Chondrocyte (in vitro differentiated cells): ENCODE measurements at places on chromosomes 2 and 18. TPM values are rescaled to one million over a fixed set of nuclear protein-coding genes. Genes with fewer than 3 reads are reported as not detected.

- no peaks in the 10 kb centered on the region for H3K36me3 ChIP-seq
- no peak for DNase-seq
- H3K4me1 ChIP-seq = no peaks in the 10 kb centered on the region
- H3K27me3 ChIP-seq = peaks cover 70% of the 10 kb centered on the region
These were observed 35.2 kb downstream of the C1QL2 start for GRCh38 chr2:119123389-119123788.

- peaks cover 6% of the 10 kb centered on the region for H3K4me1 ChIP-seq
- no peak overlapping the region for H3K4me3 ChIP-seq
- peaks cover 4% of the 10 kb centered on the region for H3K27me3 ChIP-seq
These were observed 176.7 kb upstream of the ST6GAL2 start for GRCh38 chr2:107062599-107063220.

GRCh38 chr2:44774826-44775492 is 166.5 kb upstream of the SIX3 start:
- no peak overlapping the region for H3K27ac ChIP-seq
- H3K4me3 ChIP-seq = no peak overlapping the region
- peaks cover 16% of the 10 kb centered on the region for H3K27me3 ChIP-seq

GRCh38 chr2:205975082-205975949 is 110.7 kb downstream of the INO80D start:
- no peak overlapping the region for H3K27ac ChIP-seq
- peaks cover 11% of the 10 kb centered on the region for H3K4me1 ChIP-seq
- no peak overlapping the region for H3K4me3 ChIP-seq
- peaks cover 2% of the 10 kb centered on the region for H3K27me3 ChIP-seq
- DNase-seq = no peak

- no peak for DNase-seq
- H3K4me3 ChIP-seq = no peak overlapping the region
- peaks cover 45% of the 10 kb centered on the region for H3K4me1 ChIP-seq
- H3K36me3 ChIP-seq = no peaks in the 10 kb centered on the region
- no peak overlapping the region for H3K27ac ChIP-seq
These were observed 136.2 kb upstream of the ARHGAP28 start for GRCh38 chr18:6593142-6593885.

DNA sequence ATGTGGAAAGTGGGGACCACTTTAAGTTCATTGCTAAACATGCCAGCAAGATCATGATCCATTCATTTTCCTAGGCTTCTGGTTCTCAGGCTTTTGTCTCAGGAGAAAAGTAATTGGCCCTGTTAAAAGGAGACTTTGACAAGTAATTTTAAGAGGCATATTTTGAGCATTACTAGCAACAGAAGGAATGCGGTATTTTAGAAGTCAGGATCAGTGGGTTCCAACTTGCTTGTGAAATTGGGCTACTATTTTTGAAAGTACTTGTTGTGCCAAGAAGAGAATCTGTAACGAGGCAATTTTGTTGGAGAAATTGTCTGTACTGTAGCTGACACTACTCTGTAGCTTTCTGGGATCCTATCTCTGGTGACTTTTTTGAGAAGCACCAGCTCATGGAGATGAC is 59.4 kb downstream of the CERS6 start:
- peak overlapping the region; percentile 87 for H3K27ac ChIP-seq
- H3K4me1 ChIP-seq = peaks cover 63% of the 10 kb centered on the region
- no peak for DNase-seq
- H3K27me3 ChIP-seq = no peaks in the 10 kb centered on the region
- no peaks in the 10 kb centered on the region for H3K36me3 ChIP-seq
- peak overlapping the region; percentile 15 for H3K4me3 ChIP-seq

CFC1 gene
- not detected in 3 replicates for total RNA-seq

FAM237A gene
- not detected in 3 replicates for total RNA-seq

SERPINB4 gene
- not detected in 3 replicates for total RNA-seq

MRPL44 gene
- 23.5 to 24.6 TPM (median 23.8 TPM) in 3 replicates for total RNA-seq

SAG gene
- total RNA-seq = not detected in 3 replicates
